ENCODE measurements at places on chromosomes 3 and 15.
A peak's percentile ranks its signal among the peaks of the same experiment; 100 is the strongest.

GRCh38 chr3:46702246-46703012, 1.2 kb downstream of the TMIE start:
- no peak for DNase-seq

DNA sequence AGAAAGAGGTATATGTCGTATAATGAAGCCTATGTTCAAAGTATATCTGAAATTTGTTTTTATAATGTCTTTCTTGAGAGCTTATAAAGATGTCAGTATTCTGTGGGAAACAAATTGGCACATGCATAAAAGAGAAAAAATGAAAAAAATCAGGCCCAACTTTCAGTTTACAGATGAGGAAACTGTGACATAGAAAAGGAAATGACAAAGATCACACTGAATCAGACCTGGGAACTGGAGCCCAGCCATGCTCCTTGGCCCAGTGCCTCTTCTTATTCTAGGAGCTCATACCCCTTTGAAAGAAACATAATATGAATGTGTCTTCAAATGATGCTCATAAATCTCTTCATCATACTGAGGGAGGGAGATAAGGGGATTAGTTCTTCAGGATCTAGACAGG, 48.4 kb downstream of the TMEM44 start:
- DNase-seq, result no peak

- DNase-seq, result no peak
These were observed 524.2 kb upstream of the LMCD1 start for GRCh38 chr3:7977245-7978086.

DNA sequence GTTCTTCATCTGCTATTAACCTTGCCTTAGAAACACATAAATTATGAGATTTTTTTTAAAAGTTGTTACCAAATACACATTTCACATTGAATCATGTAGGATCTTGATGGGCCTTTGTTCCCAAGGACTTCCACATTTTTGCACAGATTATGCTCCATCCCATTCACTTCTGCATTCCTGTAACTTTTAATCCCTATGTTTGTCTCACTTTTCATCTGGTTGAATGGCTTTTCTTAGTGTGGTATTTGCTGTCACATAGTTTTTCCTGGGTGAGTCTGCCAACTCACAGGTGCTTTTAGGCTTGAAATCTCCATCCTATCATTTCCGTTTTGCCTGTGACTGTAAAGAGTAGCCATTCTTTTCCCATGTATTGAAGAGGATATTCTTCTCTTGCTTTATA, 297.2 kb upstream of the TPRG1 start:
- no peak for DNase-seq

DNA sequence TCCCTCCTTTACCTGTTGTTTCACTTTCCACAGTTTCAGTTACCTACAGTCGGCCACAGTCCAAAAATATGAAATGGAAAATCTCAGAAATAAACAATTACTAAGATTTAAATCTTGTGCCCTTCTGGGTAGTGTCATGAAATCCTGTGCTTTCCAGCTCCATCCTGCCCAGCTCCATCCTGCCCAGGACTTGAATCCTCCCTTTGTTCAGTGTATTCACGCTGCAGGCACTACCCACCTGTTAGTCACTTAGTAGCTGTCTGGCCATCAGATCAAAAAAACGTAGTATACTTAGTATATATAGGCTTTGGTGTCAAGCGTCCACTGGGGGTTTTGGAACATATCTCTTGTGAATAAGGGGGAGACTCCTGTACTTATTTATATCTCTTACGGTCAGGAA, 329.0 kb upstream of the SEMA6D start:
- no peak for DNase-seq

DNA sequence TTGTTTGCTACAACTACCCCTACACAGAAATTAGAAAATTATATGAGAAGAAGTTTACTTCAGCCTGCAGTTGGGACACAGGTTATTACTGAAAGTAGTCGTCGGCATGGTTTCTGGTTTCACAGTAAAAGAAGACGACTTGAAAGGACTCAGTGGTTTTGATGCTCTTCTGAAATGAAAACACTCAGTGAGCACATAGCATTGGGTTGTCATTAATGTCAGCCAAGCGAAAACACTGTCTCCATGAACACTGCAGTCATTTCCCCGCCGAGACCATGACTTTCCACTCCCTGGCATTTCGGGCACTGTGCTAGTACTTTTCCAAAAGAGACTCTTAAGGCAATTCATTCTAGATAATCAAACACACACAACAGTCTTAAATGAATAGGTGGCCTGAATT, 69.2 kb upstream of the ICE2 start:
- no peak for DNase-seq

DNA sequence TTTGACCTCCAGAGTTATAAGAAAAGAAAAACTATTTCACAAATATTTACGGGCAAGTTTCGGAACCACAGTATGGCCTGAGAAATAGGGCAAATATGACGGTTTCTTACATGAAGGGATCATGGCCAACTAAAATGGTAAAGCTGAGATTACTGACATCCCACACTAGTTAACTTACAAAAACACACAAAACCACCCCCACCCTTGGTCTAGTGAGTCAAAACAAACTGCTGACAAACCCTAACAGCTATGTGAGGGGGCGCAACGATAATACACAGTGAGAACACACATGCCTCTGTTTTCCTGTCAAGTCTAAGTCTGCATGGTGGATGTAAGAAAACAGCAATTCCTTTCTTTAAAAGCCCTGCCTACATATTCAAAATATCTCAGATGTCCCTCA, 32.3 kb downstream of the CBLB start:
- DNase-seq, result no peak

- DNase-seq, result no peak
These were observed 24.3 kb upstream of the CLDN1 start for GRCh38 chr3:190346541-190346940.

DNA sequence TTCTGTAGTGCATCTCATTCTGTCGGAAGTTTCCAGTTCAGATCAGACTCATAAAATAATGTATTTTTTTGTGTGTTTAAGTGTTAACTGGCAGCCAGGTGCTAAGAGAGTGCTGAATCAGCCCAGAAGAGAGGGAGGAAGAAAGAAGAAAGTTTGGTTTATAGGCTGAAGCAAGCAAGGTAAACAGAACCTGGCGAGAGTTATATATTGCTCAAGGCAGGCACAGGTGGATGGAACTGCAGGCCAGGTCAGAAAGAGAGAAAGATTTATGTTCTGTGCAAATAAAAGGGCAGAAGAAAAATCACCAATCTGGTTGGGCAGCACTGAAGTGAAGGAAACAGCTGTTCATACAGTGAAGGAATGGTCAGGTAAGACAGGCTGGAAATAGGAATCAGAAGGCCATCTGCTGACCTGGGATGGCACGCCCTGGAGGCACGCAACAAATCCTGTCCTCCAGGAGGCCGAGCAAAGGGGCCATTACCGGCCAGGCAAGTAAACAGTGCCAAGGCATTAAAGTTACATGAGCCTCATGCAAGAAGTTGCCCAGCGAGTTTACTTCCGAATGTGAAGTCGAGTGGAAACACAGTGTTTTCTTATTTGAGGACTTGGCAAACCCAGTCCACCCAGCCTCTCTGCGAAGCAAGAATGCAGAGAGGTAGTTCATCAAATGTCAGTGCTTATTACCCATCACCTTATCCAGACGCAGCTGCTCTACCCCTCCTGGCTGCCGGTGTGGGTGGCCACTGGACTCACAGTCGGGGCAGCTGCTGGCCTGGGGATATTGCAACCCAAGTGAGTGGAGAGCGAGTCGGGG, 309.8 kb downstream of the VPS13C start:
- DNase-seq, result no peak

DNA sequence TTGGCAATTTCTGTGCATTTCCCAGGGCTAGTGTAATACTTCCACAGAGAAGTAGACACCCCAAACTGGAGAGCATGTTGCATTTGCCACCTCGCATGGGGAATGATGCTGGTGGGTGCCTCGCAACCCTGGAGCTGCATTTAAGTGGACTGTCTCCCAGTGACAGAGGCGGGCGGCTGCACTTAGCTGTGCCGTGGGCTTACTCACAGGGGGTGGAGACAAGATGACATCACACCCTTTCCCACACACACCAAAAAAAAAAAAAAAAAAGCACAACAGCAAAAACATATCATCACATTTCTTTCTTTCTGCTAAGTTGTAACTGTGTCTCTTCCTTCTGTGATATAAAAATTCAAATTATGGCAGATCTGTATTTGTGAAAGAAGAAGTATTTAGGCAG, at the start of gene ABI3BP:
TSS of gene ABI3BP (minus strand) at position 113 of the 400 bp plus-strand sequence. CDS start at position 76, 37 bp downstream.
- peak; percentile 44 for DNase-seq

GRCh38 chr15:44163370-44163769, 31.7 kb downstream of the FRMD5 start:
- DNase-seq, result no peak

DNA sequence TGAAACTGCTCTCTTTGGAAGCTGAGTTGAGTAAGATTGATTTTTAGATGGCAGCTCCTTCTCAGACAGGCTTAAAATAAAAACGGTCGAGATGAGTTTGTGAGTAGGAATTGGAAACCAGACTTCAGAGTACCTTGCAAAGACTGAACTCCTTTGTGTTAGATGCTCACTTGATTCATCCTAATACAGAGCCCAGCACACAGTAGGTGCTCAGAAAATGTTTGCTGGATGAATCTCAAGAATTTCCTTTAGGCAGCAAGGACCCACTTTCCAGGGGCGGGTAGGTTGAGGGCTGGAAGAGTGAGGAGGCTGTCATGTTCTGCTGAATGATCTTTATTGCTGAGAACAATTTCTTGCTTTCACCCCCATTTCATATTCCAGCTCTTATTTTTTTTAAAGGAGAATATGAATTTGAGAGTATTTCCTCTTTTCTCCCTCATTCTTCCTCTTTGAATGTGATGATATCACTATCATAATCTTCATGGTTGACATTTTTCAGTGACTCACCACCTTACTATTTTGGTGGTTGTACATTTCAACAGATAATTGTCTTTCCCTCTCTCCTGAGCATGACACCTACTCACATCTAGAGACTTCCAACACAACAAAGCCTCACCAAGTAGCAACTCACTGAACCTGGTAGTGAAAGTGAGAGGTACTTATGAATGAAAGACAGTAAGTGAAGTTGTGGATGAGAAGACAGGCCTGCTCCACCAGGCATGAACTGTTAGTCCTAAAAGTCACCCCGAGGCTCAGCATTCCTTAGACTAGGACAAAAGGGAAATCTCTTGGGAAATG, 113.3 kb downstream of the PDCD6IP start:
- DNase-seq, result peak; percentile 6

DNA sequence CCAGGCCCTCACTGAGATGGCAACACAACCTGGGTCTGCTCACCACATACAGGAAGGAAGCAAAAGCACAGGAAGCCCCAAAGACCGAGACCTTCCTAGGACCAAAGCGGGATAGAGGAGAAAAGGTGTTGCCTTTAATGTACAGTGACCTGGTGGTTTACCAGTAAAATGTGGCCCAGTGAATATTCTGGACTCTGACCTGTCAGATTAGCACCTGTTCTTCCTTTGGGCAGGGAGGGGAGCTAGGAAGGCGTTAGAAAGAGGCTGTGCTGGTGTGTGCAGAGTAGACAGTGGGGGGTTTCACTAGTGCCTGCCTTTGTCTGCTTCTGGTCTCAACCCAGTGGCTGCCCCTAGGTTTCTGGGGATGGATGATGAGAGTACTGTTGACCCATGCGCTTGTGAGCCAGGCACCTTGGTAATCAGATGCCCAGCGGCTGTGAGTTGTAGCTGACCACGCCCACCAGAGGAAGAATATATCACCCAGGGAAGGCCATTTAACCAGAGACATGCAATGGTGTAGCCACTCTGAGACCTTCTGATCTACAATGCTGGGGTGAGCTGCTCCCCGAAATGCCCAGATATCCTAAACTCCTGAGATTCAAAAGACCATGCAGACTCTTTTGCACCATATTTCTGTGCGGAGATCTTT, 90.1 kb upstream of the NEO1 start:
- DNase-seq, result no peak

GRCh38 chr15:90338532-90338931, 13.6 kb upstream of the ZNF774 start:
- no peak for DNase-seq

DNA sequence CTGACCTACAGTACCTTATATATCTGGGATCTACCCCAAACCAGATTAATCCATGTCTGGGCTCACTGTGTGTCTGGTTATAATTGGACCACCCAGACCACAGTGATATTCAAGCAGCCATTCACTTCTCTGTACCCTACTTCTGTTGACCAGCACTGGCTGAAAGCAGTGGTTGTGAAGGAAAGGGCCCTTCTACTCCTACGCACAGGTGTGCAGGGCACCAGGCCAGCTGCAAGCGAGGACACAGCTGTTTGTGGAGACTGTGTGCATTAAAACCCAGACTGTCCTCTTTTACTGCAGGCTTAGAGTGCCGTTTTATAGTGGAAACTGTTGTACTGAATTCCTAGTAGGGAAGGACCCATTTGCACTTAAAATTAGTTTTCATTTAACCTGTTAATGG, 29.5 kb downstream of the CTDSPL start:
- peak; percentile 1 for DNase-seq

- peak; percentile 95 for DNase-seq
These were observed 45.4 kb downstream of the BTD start for GRCh38 chr3:15646851-15647511.

GRCh38 chr15:73328981-73329380, 39.8 kb downstream of the HCN4 start:
- DNase-seq, result no peak

DNA sequence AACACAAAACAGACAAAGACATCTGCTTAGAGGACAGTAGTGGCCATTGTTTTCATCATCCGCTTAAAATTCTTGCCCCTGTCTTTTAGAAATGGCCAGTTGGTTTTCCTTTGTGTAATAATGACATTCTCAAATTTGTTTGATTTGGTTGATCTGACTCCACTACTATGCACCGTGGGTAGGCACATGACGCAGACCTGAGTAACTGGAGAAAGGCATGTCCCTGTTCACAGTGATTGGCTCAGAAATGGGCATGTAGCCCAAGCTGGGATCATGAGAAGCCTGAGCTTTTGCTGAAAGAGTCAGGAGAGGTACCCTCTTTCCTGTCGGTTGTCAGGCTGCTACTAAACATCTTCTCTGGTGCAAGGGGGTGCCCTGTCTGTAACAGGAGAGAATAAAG, 36.6 kb upstream of the MAGI1 start:
- no peak for DNase-seq

DNA sequence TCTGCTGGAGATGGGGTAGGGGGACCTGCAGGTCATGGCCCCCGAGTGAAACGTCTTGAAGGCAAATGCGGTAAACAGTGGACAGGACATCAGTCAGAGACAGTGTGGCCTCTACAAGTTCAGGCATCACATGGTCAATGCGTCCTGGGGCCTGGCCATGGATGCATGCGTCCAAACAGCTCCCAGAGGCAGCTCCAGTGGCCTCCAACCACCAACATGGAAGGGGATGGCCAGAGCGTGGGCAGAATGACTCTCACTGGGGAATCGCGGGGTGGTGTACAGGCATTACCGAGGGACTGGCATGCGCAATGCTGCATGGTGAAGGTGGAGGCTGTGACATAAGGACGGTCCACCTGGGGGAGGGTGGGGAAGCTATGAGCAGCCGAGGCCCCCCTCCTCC, 35.6 kb upstream of the IQSEC1 start:
- DNase-seq, result no peak

GRCh38 chr3:42829083-42829627, 19.9 kb downstream of the ACKR2 start:
- no peak for DNase-seq

All from BJ (cell line).